ENCODE measurements at places on chromosomes 2 and 18.

DNA sequence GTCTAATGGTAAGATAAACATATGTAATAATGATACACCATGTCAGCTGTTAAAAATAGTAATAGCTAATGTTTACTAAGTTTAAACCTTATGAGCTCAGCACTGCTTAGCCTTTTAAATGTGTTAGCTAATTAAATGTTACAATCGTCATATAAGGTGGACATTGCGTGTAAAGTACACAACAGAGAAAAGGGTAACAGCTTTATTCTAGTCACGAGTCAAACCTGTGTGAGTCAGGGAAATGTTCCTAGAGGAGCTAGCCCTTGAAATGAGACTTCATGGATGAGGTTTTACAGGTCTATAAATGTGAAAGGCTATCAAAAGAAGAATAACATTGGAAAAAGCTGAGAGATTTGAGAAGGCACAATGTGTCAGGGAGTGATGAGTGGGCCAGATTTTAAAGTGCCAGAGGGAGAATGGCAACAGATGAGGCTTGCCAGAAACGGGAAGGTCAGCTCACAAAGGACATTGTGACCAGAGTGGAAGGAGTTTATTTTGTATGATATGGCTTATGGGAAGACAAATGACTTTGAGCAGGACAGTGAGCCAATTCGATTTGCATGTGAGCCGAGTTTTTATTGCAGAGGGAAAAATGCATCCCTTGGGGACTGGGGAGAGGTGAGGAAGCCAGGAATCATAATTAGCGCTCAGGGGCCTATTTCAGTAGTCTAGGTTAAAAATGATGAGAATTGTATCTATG lies 276.3 kb downstream of the CTNNA2 start:
- no peak for DNase-seq

DNA sequence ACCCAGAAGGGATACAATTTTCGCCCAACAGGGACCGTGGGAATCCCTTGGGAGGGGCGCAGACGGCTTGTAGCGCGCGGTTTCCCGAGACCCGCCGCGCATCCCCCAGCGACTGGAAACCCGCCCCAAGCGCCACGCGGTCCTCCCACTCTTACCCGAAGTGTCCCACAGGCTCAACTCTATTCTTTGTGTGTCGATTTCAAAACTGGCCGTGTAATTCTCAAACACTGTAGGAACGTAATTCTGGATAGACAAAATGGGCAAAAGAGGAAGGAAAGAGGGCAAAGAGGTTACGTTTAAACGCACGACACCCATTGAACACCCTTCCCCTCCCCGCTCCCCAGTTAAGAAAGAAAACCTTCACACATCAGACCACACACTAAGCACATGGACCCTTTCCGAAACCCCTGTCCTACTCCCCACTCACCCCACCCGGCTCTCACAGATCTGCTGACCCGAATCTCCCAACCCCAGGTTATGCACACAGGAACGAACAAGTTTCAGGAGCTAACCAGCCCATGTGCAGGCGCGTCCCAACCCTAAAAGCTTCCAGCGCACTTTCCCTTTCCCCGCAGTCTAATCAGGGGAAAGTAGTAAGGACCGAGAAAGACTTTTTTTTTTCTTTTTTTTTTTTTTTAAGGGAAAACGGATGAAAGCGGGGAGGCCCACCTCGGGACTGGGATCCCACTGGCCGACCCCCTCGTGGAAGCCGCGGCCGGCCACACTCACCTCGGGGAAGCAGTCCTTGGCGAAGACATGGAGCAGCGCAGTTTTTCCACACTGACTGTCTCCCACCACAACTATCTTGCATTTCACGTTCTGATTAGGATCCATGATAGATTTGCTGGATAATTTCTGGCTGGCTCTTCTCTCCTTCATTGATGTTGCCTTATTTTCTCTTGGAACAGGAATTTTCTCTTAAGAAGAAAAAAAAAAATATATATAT lies 655 bp downstream of the RND3 start:
- no peak for DNase-seq

DNA sequence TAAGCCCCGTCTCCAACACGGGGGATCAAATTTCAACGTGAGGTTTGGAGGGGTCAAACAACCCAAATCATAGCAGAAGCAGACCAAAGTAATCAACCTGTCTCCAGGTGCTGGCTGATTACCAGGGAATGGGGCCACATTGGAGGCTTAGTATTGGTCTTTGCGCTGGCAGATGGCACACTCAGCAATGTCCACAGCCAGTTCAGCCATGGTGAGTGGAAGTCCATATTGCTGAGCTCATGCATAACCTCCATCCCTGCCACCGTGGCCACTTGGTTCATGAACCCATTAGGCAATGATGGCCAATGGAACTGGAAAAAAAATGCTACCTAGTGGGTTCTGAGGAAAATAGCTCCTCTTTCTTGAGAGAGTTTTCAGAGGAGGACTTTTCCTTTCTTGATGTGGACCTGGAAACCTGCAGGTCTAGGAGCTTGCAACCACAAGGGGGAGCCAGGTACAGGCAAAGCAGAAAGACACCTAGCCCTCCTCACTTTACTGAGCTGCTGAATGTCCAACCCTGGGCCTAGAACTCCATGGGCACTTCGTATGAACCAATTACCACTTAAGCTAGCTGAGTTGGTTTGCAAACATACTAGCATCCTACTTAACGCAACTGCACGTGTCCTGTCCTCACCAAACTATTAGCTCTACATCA lies 128.0 kb upstream of the GYPC start:
- DNase-seq = peak; percentile 34

DNA sequence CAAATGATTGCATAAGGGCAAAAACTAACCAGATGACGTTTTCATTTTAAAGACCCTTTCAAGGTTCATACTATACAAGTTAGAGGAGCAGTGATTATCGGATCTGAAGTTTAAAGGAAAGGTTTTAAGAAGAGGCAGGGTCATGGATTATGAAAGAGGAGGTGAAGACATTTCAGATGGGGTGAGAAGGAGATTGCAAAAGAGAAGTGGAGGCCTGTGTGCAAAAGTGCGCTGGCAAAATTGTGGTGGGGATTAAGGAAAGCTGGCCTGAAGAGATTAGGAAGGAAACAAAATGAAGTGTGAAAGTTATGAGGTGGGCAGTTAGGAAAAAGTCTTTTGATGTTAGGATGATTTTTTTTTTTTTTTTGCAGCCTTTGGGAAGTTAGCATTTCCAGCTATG lies 935.7 kb upstream of the FAM98A start:
- DNase-seq = no peak

GRCh38 chr2:194104687-194105086 lies 1552.3 kb upstream of the SLC39A10 start:
- no peak for DNase-seq

- no peak for DNase-seq
These were observed 20.8 kb downstream of the TLK1 start for GRCh38 chr2:171139860-171140259.

DNA sequence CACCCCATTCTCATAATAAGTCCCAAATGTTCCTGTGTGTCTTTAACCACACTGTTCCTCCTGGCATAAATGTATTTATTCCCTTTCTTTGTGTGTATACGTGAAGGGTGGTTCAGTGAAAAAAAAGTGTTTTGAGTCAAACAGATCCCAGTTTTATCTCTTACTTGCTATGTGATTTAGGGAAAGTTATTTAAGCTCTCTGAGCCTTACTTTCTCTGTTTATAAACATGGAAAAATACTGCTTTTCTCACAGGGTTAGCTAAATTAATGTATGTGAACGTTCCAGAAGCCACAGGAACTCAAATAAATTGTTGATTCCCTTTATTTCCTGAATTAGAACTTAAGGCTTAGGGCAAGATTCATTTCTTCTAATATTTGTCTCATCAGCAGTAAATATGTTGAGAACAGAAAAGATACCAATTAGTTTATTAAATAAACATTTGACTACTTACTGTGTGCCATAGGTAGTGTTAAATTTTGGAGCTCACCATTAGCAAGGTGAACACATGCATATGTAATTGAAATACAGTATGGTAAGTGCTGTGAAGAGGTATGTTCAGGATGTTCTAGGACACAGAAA lies 33.2 kb downstream of the RALBP1 start:
- DNase-seq = no peak

DNA sequence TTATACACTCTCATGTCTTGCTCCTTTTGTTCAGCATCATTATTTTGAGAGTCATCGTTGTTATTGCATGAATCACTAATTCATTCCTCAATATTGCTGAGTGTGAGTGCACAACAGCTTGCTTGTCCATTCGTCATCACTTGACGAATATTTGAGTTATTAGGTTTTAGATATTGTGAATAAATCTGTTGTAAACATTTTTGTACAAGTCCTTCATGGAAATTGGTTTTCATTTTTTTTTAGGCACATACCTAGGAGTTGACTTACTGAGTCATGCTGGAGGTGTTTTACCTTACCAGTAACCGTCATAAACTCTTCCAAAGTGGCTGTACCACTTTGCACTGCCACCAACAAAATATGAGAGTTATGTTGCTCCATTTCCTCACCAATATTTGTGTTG lies 84.2 kb upstream of the NCK2 start:
- DNase-seq = no peak

- DNase-seq = no peak
These were observed 12.0 kb downstream of the MRPL35 start for GRCh38 chr2:86211033-86211795.

- DNase-seq = no peak
These were observed 61.5 kb downstream of the LRP2 start for GRCh38 chr2:169300636-169301530.

GRCh38 chr2:165002638-165003037 lies 47.3 kb upstream of the SLC38A11 start:
- DNase-seq = no peak

DNA sequence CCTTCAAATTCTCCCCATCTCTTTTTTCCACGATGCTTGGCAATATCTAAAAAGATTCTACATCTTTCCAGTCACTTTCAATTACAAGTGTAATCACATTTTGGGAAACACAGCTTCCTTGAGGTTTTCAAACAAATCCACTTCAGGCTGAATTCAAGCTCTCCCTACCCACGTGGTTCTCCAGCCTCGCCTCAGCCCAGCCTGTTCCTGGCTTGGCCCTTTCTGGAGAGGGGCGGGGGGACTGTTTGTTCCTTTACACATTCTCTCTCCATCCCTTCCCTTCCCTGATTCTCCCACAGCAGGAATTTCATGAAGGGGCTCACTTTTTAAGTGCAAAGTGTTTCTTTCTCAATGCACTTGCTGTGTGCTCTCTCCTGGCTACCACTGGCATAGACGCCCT lies 226.3 kb upstream of the SOX11 start:
- DNase-seq = no peak

DNA sequence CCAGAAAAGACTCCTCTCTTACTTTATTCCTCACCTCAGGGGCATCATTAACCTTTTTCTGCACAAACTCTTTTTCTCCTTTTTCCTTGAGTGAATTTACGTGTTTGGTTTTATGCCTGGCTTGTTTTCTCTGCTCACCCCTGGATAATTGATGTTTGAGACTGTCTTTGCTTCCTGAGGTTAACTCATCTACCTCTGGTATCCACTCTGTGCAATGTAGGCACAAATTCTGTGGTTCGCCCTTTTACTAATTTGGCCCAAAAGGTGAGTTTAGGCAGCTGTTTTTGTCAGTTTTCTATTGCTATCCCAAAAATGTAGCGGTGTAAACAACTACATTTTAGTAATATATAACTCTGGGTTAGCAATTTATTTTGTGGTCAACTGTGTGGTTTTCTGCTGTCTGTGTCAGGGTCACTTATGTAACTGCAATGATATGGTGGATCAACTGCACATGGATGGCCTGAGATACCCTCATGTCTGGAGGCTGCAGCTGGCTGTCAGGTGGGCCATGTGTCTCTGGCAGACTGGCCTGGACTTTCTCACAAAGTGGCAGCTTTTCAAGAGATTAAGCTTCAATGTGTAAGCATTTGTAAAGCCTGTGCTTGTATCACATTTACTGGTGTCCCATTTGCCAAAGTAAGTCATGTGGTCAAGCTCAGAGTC lies 329.7 kb downstream of the FSIP2 start:
- DNase-seq = no peak

DNA sequence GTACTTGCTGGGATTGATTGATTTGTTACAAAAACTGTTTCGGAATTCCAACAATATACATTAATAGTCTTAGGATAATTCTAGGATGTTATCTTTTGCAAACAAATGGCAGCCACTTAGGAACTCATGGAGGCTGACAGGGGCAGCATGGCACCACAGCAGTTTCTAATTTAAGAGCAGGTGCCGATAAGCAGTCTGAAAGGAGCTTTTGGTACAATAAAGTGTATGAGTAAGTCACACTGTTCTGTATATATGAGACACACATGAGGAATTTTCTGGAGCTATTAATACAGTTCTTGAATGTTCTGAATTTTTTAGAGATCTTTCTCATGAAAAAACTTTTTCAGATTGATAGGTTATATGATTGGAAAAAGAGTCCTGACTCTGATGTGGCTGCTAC lies 52.2 kb downstream of the EIF5B start:
- DNase-seq = no peak

DNA sequence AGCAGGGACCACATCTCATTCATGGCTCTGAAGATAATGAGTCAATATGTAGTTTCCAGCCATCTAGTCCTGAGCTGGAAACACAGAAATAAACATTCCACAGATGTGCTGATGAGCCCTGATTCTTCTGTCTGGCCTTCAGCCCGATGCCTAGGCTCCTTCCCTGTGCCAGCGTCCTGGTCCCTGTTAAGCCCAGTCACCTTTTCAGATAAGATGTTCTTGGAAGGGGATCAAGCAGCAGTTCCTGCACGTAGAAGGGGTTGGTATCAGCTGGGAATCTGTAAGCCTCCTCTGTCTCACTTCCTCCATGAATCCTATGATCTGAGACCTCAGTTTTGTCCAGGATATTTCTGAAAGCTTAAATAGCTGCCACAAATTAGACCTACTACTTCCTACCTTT lies 149.3 kb downstream of the TTC32 start:
- no peak for DNase-seq

- DNase-seq = no peak
These were observed 93.6 kb upstream of the HNMT start for GRCh38 chr2:137870682-137871081.

DNA sequence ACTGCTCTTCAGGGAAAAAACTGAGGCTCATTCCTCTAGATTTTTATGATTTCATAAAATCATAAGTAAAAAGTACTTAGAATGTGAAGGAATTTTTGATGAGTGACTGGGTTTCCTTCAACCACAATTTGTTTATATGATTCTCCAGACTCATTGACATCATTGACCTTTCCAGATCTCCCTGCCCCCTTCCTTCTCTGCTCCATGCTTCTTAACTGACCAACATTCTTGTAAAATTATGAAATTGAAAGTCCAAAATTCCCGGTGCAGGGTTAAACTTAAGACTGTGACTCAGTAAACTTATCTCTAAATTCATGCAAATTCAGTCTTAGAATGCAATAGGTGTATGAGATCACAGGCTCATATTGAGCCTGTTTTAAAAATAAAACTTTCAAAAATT lies 648.9 kb downstream of the TDRD15 start:
- DNase-seq = no peak

Data from activated T-helper 1 cell treated with anti-CD3 and anti-CD28 coated beads, Interleukin-2, amount 50 U/mL, for 16 hours (primary cell).